Fibroblast of mammary gland (primary cell): ENCODE measurements at places on chromosomes 12 and 14.

DNA sequence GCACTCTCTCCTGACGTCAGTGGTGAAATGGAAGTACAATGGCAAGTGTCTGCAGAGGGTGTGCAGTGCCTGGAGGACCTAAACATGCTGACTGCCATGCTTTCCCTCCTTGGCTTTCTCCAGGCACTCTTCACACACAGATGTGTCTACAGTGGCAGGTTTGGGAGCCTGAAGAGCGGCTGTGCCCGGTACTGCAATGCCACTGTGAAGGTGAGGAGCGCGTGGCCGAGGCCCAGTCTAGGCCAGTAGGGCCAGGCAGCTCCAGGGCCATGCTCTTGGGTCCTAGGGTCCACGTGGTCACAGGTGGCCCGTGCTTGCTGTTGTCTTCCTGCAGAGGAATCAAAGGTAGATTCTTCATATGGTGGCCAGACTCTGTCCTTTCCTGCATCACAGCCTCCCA lies 81.4 kb downstream of the STAB2 start:
- no peak for DNase-seq

DNA sequence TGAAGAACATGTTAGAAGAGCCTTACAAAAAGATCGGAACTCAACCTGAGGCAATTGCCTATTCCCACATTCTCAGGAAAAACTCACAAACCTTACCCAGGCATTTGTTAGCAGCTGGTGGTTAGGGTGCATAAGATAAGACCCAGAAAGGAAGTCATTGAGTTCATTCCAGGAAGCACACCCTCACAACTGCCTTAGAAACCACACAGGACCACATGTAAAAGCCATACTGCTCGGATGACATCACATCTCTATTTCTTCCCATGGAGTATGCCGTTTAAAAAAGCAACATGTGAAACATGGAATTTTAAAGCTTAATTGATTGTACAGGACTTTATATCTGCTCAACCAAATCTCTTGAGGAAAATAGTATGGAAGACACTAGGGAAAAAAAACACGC lies 411.2 kb downstream of the DAD1 start:
- DNase-seq: peak; percentile 28

DNA sequence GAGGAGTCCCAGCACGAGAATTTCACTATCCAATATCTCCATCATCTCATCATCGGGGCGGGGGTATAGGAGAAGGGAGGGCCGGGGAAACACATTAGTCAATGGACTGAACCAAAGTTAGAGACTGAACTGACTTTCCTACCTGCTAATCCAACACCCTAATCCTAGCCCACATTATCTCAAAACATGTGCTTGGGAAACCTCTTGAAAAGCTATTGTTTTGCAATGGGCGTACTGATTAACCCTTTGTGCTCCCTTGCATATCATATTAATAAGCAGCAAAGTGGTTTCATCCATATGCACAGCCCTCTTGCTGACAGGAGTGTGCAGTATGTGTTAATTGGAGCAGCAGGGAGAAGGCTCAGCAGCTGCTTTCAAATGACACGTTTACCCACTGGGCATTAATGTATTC lies 125.7 kb upstream of the GRIP1 start:
- DNase-seq: no peak

DNA sequence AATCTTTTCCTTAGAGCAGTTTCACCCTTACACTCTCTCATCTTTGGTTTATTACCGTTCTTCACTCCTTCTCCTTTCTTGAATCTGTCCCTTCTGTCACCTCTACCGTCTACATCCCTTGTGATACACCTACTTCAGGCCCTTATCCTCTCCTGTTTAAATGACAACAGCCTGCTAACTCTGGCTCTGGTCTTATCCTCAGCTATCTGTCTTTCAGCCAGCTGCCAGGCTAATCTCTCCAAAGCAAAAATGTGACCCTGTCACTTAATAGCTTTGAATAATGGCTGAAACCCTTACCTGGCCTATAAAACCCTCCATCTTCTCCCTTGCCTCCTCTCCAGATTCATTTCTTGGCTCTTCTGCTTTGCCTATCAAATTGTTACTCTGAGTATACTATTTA lies 32.3 kb downstream of the BEST3 start:
- DNase-seq: no peak

DNA sequence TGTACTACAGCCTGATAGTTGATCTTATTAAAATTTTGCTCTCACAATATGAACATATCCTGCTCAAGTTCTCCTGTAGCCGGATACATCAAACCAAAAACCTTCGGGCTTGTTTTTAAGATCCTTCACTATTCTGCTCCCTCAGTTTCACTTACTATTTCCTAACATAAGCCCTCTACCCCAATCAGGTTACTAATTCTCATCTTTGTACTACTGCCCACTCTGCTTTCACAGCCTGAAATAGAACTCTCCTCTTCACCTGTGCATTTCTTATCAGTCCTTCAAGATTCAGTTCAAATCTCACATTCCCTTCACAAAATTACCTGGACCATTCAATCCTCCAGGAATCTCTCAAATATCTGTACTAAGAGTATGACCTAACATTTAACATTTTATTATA lies 14.2 kb downstream of the PAWR start:
- DNase-seq: no peak

DNA sequence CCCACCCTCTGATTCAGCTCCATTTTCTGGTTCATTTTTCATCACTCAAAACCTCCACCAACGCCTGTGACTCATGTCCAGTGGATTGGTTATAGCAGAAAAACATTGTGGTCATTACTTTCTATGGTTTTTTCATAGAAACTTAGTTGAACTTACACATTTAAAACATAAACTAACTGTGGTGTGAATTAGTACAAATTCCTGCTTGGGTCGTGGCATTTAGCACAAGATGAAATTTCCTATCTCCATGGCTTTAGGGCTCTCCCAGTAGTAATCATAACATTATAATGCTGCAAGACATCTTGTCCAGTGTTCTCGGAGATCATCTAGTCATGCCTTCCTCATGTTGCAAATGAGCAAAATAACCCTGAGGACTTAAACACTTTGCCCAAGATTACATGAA lies 7.1 kb downstream of the RNASE7 start:
- DNase-seq: peak; percentile 66

- no peak for DNase-seq
These were observed 265.3 kb downstream of the ERC1 start for GRCh38 chr12:1256285-1256684.
